ENCODE measurements at places on chromosomes 3 and 15.
A peak's percentile ranks its signal among the peaks of the same experiment; 100 is the strongest.

- no peak for DNase-seq
Observed at GRCh38 chr3:63355809-63356208, 77.7 kb downstream of the SYNPR start.

- no peak for DNase-seq
Observed at GRCh38 chr3:32819551-32820348, 2.0 kb downstream of the TRIM71 start.

DNA sequence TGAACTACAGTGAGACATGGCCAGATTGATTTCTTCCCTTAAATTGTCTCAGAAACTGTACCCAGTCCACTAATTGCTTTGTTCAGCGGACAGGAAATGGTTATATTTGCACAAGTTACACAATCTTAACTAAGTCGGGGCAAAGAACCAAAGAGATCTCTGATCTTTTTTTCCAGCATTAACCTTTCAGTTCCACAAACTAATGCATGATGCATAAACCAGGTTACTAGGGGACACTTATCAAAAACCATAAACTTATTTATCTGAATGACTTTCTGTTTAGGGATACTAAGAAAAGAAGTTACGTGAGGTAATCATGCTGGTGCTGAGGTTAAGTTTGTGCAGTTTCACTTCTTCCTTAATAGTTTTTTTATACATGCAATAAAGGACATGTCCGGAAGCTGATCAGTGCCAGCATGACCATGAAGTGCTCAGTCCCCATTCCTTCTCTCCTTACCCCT lies 22.4 kb downstream of the FNDC3B start:
- DNase-seq: peak; percentile 16

DNA sequence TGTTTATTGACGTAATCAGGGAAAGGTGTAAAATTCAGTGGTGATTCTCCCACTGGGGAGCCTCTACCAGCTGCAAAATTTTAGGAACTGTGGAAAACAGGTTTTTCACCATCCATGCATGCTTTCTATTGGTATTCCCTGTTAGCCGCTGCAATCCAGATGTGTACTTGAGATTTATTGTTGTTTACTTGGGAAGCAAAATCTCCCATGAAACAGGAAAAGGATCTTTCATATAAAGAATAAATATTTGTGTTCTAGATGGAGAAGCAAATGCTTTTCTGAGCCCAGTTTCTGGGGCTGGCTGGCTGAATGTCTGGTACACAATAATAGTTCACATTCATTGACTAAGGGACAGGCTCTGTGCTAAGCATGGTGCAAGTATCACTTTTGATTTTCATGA lies 144.6 kb upstream of the RASGRP1 start:
- DNase-seq: no peak

DNA sequence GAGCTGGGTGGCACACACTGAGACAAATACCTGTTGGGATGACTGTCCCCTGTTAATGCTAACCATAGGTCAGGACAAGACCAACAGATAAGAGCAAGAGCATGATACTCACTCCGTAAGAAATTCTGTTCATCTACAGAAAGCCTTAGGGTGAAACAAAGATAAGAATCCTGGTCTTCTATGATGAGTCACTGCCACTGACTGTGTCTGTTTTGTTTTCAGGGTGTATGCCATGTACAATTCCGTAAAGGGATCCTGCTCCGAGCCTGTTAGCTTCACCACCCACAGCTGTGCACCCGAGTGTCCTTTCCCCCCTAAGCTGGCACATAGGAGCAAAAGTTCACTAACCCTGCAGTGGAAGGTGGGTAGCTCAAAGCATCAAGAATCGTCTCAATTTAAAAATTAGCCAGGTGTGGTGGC lies 141.1 kb downstream of the GHSR start:
- DNase-seq: no peak

GRCh38 chr3:117080872-117081271 lies 371.3 kb downstream of the TUSC7 start:
- no peak for DNase-seq

- DNase-seq: no peak
Observed at GRCh38 chr3:157999246-157999645, 107.0 kb downstream of the SHOX2 start.

DNA sequence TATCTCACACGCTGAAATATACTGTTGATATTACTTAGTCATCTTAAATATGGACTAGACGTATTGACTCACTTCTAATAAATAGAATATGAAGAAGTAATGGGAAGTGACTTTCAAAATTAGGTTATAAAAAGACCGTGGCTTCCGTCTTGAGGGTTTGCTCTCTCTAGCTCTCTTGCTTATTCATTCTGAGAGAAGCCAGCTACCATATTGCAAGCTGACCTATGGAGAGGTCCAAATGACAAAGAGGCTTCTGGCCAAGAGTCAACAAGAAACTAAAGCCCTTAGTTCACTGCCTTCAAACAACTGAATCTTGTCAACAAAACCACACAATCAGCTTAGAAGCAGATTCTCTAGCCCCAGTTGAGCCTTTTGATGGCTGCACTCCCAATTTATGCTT lies 46.1 kb downstream of the SLC9C1 start:
- no peak for DNase-seq

DNA sequence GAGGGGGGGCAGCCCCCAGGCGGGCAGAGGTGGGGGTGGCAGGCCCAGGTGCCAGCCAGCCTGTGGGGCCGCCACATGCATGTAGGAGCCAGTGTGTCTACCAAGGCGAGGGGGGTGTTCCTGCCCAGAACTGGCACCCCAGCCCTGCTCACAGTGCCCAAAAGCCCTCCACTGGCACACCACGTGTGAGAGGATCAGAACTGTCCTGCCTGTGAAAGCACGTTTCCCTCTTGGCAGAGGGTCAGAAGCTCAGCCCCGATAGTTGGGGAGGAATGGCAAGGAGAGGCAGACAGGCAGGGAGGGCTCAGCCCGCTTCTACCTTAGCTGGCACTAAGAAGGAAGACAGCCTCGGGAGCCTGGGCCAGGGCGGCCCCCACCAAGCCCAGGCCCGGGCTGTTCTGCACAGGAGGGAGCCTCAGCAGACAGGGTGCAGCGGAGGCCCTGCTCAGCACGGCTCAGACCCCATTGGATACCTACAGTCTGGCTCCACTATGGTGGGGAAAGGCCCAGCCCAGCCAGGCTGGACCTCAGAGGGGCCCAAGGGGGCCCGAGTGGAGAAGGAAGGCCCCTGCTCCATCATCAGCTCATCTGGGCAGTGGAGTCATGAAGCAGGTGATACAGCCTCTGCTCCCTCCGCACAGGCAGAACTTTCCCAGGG lies 84.8 kb upstream of the LINGO1 start:
- DNase-seq: no peak

DNA sequence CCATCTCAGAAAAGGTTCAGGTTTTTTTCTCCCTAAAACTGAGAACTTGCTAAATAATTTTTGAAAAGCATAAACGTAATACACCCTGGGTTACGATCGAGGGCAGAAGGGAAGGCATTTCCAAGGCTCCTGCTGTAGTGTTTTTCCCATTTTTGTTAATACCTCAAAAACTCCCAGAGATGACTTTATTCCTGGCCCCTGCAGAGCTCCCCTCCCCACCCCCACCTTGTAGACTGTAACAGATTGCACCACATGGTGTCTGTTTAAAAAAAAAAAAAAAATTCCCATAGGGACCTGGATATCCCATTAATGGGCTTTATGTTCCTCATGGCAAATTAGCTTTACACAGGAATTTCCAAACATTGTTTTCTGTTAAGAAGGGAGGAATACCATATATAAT lies 38.2 kb downstream of the FEZF2 start:
- DNase-seq: no peak

DNA sequence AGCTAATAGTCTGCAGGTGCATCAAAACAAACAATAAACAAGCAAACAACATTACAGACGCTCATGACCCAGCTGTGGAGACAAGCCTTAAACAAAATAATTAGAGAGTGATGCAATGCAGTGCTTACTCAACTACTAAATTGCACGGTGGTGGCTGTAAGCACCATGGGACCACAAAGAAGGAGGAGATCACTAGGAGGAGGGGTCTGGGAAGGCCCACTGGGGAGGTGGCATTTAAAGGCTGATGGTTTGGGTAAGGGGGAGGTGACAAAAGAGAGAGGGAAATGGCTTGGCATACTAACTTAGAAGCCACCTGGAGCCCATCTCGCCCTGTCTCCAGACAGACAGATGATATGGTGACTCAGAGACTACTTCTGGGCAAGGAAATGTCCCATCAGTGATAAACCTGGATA lies 516.7 kb downstream of the FOXP1 start:
- DNase-seq: no peak

GRCh38 chr3:157312376-157312745 lies 124.3 kb upstream of the PTX3 start:
- DNase-seq: no peak

- peak; percentile 27 for DNase-seq
Observed at GRCh38 chr3:63818282-63819150, 583 bp upstream of the C3orf49 start.

- DNase-seq: no peak
Observed at GRCh38 chr3:30662836-30663235, 56.4 kb downstream of the TGFBR2 start.

DNA sequence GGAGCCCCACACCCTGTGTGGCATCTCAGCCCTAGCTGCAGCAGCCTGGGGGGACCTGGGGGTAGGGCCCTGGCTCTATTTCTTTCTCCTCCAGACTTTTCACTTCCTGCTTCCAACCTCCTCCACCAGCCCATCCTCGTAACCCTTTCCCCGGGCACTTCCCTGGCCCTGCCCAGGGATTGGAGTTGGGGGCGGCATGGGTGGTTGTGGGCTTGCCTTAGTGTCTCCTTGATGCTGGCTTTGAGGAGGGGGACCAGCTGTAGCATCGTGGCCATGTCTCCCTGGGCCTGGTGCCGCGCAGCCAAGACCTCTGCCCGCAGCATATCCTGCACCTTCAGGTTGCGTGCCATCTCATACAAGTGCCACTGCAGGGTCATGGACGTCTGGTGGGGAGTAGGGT lies 28.1 kb downstream of the CYP11A1 start:
- DNase-seq: no peak

- no peak for DNase-seq
Observed at GRCh38 chr3:17469954-17470353, 272.5 kb downstream of the TBC1D5 start.

- DNase-seq: no peak
Observed at GRCh38 chr3:138782755-138783154, 52.0 kb downstream of the PIK3CB start.

- no peak for DNase-seq
Observed at GRCh38 chr3:22315925-22316324, 564.9 kb upstream of the ZNF385D start.

GRCh38 chr3:124266487-124266886 lies 274.6 kb upstream of the ROPN1 start:
- no peak for DNase-seq

DNA sequence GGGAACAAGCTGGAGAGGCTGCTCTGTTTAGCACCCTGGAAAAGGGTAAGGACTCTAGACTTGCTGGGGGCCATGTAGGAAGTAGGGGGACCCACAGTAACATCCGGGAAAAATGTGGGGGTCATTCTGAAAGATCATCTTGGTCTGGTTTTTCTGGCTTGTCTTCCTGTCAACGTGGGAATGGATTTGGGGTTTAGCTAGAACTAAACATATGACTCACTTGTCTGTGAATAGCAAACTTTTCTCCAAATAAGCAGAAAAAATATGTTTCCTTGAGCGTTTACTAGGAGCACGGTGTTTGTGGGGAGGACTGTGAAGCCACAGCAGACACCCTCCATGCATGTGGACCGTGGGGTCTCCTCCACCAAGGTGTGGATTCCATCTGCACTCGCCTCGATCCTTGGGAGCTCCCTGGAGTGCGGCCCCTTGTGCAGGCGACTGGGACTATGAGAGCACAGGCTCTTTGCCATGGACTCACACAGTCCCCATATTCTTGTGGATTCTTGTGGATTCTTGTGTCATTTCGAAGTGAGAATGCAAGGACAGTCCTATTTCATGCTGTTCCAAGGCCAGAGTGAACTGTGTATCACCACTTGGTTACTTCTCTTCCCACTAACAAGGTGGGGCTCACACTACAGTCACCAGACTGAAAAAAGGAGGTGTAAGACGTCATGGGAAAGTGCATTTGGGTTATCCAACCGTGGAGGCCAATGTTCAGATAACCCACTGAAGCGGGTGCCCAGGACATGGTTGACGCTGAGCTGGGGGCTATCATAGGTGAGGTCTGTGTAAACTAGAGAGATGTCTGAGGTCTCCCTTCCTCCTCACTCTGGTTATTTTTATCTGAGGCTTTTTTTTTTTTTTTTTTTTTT lies 25.5 kb downstream of the PGPEP1L start:
- DNase-seq: no peak

- DNase-seq: no peak
Observed at GRCh38 chr3:52031896-52032295, 24.5 kb downstream of the DUSP7 start.

- no peak for DNase-seq
Observed at GRCh38 chr15:48021336-48022086, 99.3 kb upstream of the SLC24A5 start.

DNA sequence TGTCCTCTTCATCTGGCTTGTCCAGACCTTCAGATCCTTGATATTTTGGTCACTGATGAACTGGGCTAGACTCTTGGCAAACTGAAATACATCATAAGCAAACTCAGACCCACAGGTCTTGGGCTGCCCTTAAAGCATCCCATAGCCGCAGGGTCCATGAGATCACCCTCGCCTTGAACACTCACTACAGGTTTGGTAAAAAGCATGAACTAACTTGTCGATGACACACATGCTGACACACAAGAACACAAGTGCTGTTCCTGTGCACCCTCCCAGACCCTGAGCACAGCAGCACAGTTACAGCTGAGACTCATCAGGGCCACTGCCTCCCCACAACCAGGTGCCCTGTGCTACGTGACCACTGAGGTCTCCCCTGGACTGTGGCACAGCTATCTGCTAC lies 21.0 kb downstream of the PFKFB4 start:
- DNase-seq: no peak

DNA sequence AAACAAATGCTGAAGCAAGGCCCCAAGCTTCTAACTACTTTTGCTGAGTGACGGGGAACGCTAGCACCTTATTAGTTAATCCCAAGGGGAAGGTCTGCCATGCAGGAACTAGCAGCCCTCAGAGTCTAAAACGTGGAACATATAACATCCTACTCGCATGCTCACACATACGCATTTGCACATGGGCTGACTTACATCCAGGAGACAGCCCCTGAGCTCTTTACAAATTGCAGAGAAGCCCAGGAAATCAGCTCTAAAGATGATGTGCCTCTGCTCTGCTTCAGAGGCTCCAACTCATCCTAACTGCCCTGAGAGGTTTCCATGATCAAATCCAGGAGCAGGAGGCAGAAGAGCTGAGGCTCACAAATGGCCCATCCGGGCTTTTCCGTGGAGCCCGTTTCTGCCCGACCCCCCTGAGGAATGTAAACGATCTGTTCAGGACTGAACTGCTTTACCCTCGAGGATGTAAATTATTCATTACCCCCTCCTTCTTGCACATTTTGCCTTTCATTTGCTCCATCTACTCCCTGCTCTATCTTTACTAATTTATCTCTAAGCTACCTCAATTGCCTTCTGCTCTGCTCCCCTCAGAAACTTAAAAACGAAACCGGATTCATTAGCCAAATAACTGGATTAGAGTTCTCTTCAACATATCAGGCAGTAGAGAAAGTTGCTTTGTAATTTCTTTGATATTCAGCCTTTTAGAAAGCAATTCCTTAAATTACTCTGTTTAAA lies 141.9 kb upstream of the CCDC54 start:
- no peak for DNase-seq

Data from GM19239 (cell line).